ENCODE measurements at places on chromosomes 13 and 19.

GRCh38 chr13:43196086-43196621 is 172.8 kb downstream of the DNAJC15 start:
- no peak for DNase-seq

- no peak for DNase-seq
These were observed 37.9 kb upstream of the HTR2A start for GRCh38 chr13:46934749-46935148.

- no peak for DNase-seq
These were observed 158.0 kb upstream of the SOX1 start for GRCh38 chr13:111908981-111909380.

DNA sequence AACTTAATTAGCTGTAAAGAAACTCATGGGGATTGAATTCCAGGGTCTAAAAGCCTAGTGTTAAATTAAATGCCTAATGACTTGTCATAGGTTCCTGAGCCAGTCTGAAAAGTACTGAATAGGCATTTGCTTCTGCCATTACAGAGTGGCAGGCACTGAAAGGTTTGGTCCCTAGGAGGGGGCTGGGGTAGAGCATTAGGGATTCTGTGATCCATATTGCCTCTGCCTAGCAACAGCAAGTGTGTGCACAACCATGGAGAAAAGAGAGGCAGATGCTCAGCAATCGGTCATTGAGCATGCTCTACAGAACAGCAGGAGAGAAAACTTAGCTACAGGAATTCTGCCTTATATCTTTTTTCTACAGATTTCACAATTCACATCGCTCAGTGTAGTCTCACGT is 133.5 kb downstream of the TRPC4 start:
- DNase-seq: no peak
